Amniotic stem cell (primary cell): ENCODE measurements at places on chromosomes 3 and 15.

GRCh38 chr3:109269577-109270275 is 46.6 kb downstream of the DPPA2 start:
- DNase-seq, result no peak

GRCh38 chr15:41860049-41860828 is 21.6 kb downstream of the PLA2G4B start:
- DNase-seq, result no peak

DNA sequence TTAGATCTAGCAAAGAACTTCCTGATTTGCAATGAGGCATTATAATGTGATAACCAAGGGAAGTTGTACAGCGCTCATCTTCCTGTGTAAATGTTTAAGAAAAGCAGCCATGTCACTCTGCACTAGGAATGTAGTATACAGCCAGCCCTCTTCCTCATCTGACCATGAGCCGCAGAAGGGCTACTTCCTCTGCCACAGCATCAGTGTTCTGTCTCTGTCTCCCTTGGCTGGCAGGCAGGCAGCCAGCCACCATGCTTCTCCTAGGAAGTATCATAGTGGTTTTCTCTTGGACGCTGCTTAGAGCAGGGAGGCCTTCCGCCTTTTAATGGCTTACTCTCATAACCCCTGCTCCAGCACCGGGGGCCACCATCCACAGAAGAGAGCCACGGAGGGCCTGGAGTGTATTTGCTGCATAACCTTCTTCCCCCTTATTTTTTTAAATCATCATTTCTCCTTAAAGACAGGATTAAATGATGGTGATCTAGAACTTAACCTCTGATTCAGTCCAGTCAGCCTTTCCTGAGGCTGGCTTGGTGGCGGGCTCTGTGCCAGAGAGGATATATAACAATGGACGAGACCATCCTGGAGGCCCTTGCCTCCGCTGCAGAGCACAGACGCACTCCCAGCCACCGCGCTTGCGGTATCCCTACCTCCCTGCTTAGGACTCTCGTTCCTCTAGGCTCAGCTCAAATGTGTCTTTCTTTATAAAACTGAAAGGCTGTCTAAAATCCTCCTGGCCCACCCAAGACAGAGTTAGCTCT is 57.3 kb upstream of the PLXNA1 start:
- DNase-seq, result no peak

DNA sequence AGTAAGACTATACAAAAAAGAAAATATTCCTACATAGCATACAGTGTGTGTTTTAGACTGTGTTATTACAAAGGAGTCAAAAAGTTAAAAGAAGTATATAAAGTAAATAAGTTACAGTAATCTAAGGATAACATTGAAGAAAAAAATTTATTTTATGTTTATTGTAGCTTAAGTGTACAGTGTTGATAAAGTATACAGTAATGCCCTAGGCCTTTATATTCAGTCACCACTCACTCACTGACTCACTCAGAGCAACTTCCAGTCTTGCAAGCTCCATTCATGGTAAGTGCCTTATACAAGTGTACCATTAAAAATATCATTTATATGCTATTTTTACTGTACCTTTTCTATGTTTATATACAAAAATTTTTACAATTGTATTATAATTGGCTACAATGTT is 220.1 kb downstream of the BCHE start:
- DNase-seq, result no peak

DNA sequence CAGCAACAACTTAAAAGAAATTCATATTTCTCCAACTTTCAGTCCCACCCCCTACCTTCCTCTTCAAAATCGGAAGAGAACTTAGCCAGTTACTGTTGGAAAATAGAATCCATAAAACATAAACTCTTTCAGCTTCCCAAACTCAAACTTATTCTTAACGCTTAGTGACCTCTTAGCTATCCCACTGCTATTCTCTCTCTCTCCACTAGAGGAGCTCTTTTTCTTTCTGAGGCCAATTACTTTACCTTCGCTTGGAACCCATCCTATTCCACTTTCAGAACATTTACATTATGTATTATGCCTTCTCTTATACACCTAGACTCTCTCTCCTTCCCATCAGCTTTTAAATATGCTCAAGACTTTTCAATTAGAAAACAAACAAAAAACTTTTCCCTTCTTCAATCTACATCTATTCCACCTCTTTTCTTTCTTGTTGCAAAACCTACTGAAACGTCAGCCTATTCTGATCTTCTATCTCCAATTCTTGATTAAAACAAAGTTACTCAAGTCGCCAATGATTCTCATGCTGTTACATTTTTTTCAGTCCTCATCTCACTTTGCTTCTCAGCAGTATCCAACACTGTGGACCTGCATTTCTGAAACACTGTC is 13.4 kb upstream of the GHSR start:
- DNase-seq, result no peak

DNA sequence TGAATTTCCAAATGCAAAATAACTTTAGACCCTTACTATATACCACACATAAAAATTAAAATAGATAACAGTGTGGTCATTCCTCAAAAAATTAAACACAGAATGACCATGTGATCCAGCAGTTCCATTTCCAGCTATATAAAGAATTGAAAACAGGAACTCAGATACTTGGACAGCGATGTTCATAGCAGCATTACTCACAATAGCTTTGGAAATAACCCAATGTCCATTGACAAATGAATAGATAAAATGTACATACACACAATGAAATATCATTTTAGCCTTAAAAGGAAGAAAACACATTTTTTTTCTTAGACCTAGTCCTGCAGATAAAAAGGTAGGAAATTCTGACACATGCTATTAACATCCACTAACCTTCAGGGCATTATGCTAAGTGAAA is 26.7 kb downstream of the RAD51 start:
- DNase-seq, result no peak

DNA sequence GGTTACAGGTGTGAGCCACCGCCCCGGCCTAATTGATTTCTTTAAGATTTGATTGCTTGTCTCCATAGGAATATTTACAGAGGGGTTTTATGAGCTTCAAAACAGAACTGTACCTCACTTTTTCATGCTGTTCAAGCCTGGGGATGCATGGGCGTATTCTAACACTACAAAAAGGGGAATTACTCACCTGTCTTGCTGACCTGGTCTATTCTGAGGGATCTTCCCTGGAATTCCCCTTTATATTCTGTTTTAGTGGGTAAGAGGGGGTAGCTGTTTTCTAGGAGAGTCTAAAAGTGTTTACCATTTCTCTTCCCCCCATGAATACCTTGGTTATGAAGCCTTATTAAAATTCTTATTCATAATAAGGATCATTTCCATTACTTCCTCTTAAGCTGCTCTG is 48.1 kb downstream of the NME9 start:
- DNase-seq, result no peak
